ENCODE measurements at places on chromosomes 3 and 15. TPM values are rescaled to one million over a fixed set of nuclear protein-coding genes. Genes with fewer than 3 reads are reported as not detected.

GRCh38 chr3:115218859-115219258, 71.8 kb upstream of the ZBTB20 start:
- DNase-seq, result no peak

- no peak for DNase-seq
Measured at GRCh38 chr3:62261736-62262135, 111.6 kb downstream of the FEZF2 start.

DNA sequence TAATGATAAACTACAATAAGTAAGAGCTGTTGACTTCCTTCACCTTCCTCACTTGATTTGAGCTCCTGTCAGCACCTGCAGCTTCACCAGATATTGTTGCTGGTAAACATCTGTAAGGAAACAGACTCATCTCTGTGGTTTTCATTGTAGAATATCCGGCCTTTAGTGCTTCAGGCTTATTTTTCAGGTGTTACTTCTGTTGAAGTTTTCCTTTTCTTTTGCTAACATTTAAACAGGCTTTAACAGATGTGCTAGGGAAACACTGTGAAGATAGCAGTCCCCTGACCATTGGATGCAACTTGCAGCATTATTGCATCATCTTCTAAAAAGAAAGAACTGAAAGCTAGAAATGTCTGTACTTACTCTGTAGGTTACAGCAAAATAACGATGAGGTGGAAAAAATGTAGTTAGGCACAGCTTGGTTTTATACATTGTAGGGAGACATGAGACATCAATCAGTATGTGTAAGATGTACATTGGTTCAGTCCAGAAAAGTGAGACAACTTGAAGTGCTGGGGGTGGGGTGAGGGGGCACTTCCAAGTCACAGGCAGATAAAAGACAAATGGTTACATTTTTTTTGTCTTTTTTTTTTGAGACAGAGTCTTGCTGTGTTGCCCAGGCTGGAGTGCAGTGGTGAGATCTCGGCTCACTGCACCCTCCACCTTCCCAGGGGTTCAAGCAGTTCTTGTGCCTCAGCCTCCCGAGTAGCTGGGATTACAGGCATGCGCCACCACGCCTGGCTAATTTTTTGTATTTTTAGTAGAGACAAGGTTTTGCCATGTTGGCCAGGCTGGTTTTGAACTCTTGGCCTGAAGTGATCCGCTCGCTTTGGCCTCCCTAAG, 10.2 kb downstream of the EDEM1 start:
- DNase-seq, result no peak

DNA sequence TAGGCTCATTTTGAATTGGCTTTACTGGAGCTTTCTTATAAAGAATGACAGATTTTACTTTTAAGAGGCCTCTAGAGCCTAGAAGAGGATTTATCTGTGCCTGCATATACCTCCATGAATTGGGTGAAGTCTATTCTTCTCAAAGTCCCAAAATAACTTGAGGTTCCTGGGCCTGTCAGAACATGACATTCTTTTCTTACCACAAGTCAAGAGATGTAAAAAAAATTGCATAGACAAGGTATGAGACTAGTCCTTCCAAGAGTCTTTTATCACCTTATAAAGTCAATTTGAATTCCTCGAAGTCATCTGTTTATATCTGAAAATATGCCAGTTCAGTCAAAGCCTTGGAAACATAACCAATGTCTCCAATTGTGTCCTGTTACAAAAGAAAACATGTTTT, 17.2 kb upstream of the CD200 start:
- no peak for DNase-seq

- no peak for DNase-seq
Measured at GRCh38 chr15:67641453-67641852, 99.0 kb downstream of the MAP2K5 start.

GRCh38 chr15:100336061-100336460, 5.7 kb downstream of the ADAMTS17 start:
- no peak for DNase-seq

GRCh38 chr15:99433026-99433756, 132.6 kb upstream of the MEF2A start:
- DNase-seq, result peak; percentile 70

- no peak for DNase-seq
Measured at GRCh38 chr15:47721676-47722075, 4.4 kb downstream of the SEMA6D start.

DNA sequence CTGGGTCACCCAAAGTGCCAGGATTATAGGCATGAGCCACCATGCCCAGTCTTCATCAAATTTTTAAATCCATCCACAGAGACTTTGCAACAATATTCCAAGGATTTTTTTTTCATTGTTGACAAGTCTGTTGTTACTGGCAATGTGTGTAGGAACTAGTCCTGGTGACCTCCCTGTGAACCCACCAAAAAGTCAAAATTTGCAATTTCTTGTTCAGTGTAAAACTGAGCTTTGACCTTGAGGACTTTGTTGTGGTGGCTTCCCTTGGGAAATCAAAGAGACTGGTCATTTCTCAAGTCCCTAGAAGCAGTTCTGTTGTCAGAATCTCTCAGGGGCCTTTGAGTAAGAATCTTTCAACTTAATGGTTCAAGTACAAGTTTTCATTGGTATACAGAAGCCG, 36.9 kb upstream of the COL8A1 start:
- DNase-seq, result no peak

DNA sequence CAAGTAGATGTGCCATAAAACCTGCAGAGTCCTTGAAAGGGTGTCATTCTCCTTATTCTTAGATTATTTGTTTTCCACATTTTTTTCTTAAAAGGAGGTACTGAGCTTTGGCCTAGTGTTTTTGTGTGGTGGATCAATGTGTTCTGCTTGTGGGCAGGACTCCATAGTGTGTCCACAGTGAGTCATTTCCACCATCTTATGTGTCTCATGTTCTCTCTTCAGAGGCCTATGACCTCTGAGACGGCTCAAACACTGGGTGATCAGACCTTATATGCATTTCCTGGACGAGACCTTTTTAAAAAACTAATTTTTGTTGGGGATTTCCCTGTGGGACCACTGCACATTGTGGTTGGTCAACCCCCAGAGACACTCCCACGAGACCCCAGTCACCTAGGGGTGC, 93.4 kb downstream of the CHCHD4 start:
- DNase-seq, result no peak

- no peak for DNase-seq
Measured at GRCh38 chr3:179021119-179021903, 50.3 kb downstream of the ZMAT3 start.

Gene IL5RA
- total RNA-seq, result 0.16 TPM

Gene MYZAP
- total RNA-seq, result 14.9 TPM

Gene ZNF860
- 2.0 TPM for total RNA-seq

Gene AGBL1
- total RNA-seq, result not detected

Gene CKMT1A
- 33.5 TPM for total RNA-seq

Gene CTXN2
- not detected for total RNA-seq

Gene ZBBX
- total RNA-seq, result not detected

Gene TGM4
- not detected for total RNA-seq
